ENCODE measurements at places on chromosomes 13 and 19. TPM values are rescaled to one million over a fixed set of nuclear protein-coding genes. Genes with fewer than 3 reads are reported as not detected.

The GFY gene
- total RNA-seq: not detected

The MEF2B gene
- total RNA-seq: 0.48 TPM

The ZNF497 gene
- total RNA-seq: 0.52 TPM

The ZNF793 gene
- 0.96 TPM for total RNA-seq

The SIGLEC10 gene
- total RNA-seq: not detected

The FFAR1 gene
- not detected for total RNA-seq
